NCI-H524 (cell line): ENCODE measurements at places on chromosomes 16 and 17.

GRCh38 chr17:14396547-14396946 is 95.7 kb downstream of the HS3ST3B1 start:
- DNase-seq: no peak

DNA sequence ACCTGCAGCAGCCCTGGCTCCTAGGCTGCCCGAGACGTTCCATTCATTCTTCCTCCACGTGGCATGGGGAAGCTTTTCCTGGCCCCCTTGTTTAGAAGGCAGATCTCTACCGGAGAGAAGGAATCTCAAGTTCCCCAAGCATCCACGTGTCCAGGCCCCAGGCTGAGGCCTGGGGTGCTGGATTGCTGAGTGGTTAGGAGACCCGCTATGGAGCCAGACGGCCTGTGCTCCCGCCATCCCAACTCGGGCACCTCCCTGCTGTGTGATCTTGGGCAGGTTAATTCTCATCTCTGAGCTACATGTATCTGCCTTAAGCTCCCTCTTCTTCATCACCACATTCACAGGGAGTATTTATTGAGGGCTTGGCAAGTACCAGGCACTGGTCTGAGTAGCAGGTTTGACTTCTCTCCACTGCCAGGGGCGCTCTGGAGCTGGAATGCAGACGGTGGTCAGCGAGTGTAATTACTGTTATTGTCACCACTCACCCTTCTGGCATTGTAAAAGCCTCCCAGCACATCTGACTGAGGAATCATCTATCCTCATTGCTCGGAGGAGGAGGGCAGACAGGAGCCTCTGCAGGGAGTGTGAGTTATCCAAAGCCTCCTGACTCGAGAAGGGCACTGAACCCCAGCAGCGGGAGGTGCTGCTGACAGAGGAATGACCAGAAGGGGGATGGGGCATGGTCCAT is 1.1 kb upstream of the ADGRG1 start:
- DNase-seq: peak; percentile 92

DNA sequence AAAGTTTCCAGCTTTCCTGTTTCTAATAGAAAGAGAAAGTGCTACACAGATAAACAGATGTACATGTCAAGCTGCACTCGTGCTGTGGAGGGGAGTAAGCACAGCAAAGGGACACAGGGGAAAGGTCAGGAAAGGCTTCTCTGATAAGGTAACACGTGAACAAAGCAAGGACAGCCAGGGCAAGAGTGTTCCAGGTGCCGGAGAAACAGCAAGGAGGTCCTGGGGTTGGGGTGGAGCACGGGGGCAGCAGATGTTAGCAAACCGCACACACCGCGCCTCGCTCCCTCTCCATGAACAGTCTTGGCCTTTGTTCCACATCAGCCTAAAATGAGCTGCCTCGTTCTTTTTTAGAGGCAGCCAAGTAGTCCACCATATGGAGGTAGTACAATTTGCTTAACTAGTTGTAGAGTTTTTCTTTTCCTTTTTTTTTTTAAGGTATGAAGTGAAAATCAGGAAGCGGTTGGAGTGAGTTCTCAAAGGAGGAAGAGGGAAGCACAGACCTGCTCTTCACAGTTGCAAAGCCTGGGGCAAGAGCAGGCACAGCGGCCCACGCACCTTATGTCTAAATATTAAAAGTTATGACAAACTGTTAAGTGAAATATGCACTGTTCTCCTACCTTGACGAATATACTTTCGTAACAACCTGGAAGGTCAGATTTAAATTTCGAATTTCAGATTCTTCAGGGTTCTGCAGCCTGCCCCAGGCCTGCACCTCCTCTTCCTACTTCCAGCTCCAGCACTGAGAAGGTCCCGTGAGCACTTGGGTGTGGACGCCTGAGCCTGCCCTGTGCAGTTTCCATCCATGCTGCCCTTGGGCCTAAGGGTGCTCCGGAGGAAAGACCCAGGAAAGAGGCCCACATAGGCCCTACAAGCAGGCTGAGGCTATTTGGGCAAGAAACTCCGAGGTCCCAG is 41.5 kb upstream of the RPH3AL start:
- DNase-seq: no peak

DNA sequence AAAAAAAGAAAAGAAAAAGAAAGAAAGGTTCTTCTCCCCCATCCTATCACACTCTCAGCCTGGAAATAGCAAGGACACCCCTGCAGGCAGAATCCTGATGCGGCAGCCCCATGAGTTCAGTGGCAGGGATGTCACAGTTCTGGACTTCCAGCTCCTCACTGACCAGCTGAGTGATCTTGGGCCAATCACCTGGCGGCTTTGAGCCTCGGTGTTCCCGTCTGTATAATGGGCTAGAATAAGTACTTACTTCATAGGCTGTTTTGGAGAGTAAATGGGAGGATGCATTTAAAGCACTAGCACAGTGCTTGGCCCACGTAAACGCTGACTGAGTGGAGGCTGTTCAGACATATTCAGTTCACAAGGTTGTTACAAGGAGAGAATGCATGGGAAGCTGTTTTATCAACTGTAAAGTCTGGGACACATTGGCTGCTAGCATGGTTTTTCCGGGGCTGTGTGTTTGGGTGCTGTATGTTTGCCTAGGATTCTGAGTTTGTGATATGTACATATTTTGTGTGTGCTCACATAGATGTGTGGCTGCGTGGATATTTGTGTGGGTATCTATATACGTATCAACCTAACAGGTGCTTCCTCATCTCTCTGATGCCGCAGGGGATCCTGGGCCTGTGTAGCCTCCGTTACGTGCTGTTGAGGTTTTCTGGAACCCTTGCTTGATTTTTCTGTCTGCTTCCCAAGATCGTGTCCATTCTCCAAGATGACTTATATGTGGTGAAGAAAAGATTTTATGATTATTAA is 3.4 kb downstream of the BHLHA9 start:
- no peak for DNase-seq

DNA sequence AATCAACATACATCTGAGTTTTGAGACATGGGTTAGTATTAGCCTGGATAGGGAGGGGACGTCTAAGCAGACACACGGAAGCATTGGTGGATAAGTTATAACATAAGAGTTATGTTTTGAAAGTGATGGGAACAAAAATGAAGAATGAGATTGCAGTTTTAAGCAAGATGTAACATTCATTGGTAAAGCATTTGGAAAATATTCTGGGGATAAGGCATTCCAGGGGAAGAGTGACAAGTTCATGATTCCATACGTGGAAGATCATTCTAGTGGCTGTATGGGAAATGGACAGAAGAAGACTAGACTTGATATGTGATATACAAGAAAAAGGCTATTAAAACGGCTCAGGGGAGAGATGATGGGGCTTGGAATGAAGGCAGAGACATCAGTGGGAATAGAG is 632.9 kb downstream of the CDH8 start:
- DNase-seq: no peak

GRCh38 chr17:63519116-63519881 is 3.9 kb upstream of the KCNH6 start:
- DNase-seq: no peak

GRCh38 chr16:88472069-88472468 is 19.0 kb downstream of the ZFPM1 start:
- no peak for DNase-seq

- DNase-seq: no peak
These were observed 55.3 kb downstream of the NUP88 start for GRCh38 chr17:5364156-5364555.

- DNase-seq: peak; percentile 54
These were observed 32.9 kb downstream of the BAHCC1 start for GRCh38 chr17:81428121-81428515.

- no peak for DNase-seq
These were observed 60.7 kb downstream of the PCTP start for GRCh38 chr17:55811536-55811935.

GRCh38 chr16:23712976-23713375 is at the start of gene ERN2:
ERN2 (minus strand) TSS chr16:23713222; CDS start chr16:23713187, 35 bp downstream.
- DNase-seq: no peak

GRCh38 chr16:89444151-89444723 is 46.1 kb downstream of the ANKRD11 start:
- no peak for DNase-seq

DNA sequence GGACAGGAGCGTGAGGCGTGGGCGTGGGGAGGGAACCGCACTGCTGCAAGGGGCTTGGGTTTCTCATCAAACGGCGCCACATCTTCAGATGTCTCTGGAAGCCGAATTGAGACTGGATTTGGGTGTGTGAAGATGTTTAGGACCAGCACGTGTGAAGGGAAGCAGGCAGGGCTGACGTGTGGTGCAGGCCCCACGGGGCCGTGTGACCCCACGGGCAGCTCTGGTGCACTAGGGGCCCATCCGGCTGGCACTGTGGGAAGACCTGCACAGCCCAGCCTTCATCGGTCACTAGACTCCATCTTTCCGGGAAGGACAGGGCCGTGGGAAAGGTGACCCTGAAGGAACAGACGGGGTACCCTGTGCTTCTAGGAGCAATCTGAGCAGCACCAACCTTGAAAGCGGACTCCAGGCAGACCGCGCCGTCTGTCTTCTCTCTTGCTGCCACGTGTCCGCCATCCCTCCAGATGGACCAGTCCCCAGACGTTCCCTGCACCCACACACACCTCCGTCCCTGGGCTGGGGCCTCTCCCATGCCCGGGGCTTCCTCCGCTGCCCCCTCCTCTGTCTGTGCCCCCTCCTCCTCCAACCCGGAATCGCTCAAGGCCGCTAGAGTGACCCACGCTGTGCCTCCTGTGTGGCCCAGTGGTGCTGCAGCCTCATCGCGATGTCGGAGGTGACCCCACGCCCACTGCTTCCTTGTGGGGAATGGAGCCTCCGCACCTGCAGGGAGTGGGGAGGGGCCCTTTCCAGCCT is 23.4 kb upstream of the CBFA2T3 start:
- no peak for DNase-seq

DNA sequence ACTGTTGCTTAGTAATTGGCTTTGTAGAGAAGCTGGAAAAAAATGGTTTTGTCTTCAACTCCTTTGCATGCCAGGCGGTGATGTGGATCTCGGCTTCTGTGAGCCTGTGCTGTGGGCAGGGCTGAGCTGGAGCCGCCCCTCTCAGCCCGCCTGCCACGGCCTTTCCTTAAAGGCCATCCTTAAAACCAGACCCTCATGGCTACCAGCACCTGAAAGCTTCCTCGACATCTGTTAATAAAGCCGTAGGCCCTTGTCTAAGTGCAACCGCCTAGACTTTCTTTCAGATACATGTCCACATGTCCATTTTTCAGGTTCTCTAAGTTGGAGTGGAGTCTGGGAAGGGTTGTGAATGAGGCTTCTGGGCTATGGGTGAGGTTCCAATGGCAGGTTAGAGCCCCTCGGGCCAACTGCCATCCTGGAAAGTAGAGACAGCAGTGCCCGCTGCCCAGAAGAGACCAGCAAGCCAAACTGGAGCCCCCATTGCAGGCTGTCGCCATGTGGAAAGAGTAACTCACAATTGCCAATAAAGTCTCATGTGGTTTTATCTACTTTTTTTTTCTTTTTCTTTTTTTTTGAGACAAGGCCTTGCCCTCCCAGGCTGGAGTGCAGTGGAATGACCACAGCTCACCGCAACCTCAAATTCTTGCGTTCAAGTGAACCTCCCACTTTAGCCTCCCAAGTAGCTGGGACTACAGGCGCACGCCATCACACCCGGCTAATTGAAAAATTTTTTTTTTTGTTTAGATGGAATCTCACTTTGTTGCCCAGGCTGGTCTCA is 6.2 kb upstream of the TMEM235 start:
- peak; percentile 54 for DNase-seq

GRCh38 chr17:39536468-39536867 is 71.3 kb downstream of the NEUROD2 start:
- DNase-seq: no peak

DNA sequence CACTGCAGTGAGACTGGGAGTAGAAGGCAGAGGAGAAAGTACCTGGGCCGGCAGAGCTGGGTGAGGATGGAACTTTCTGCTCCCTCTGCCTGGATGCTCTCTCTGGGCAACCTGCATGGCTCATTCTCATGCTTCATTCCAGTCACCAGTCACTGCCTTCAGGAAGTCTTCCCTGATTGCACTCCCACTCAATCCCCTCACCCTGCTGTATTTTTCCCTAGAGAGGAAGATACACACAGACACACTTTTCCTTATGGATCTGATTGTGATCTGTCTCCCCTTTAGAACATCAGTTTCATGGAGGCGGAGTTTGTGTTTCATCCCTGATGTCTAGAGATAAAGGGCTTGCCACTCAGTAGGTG is 44.9 kb downstream of the MEAK7 start:
- DNase-seq: no peak

- no peak for DNase-seq
These were observed 8.4 kb downstream of the HBQ1 start for GRCh38 chr16:188674-189073.

DNA sequence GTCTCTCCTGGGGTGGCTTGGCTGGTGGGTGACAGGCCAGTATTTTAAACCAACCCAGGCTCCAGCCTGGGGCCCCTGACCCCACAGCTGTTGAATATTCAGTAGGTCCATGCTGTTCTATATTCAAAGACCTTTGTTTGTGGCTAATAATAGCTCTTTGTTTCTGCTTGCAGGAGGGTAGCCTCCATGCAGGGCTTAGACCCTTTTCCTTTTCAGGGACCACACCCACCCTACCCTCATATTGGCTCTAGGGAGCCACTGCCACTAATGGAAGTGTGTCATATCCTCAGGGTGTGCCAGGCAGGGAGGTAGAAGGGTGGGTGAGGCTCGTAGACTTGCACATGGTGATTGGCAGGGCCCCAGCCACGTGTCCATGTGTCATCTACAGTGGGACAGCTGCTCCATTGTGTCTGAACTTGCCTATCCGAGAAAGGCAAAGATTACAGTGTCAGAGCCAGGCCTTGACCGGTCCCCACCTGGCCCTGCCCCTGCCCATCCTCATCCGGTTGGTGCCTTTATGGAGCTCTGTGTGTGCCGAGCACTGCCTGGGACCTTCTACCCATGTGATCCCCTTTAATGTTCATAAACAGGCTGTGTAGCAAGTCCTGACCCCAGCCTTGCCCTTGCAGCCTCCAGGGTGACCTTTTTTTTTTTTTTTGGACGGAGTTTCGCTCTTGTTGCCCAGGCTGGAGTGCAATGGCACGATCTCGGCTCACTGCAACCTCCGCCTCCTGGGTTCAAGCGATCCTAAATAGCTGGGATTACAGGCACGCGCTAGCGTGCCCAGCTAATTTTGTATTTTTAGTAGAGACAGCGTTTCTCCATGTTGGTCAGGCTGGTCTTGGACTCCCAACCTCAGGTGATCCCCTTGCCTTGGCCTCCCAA is 22.1 kb downstream of the TMC7 start:
- DNase-seq: peak; percentile 6

DNA sequence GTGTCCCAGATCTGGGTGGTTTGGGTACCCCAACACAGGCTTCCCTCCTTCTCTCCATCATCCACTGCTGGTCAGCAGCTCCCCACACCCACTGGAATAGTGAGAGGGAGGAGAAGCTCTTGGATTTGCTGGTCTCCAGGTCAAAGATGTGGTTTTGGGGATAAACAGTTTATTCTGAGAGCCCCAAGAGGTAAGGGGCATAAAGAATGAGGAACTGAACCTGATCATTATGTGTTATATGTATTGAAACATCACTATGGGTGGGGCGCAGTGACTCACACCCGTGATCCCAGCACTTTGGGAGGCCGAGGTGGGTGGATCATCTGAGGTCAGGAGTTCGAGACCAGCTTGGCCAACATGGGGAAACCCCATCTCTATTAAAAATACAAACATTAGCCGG is 3.9 kb downstream of the DPEP2 start:
- DNase-seq: no peak
